ENCODE measurements at places on chromosomes 6 and 20.

- DNase-seq: no peak
These were observed 834.0 kb downstream of the MAFB start for GRCh38 chr20:39855056-39855455.

GRCh38 chr6:162363757-162364156 is 363.8 kb downstream of the PRKN start:
- DNase-seq: no peak

GRCh38 chr6:111982681-111983080 is 71.2 kb upstream of the CCN6 start:
- no peak for DNase-seq

DNA sequence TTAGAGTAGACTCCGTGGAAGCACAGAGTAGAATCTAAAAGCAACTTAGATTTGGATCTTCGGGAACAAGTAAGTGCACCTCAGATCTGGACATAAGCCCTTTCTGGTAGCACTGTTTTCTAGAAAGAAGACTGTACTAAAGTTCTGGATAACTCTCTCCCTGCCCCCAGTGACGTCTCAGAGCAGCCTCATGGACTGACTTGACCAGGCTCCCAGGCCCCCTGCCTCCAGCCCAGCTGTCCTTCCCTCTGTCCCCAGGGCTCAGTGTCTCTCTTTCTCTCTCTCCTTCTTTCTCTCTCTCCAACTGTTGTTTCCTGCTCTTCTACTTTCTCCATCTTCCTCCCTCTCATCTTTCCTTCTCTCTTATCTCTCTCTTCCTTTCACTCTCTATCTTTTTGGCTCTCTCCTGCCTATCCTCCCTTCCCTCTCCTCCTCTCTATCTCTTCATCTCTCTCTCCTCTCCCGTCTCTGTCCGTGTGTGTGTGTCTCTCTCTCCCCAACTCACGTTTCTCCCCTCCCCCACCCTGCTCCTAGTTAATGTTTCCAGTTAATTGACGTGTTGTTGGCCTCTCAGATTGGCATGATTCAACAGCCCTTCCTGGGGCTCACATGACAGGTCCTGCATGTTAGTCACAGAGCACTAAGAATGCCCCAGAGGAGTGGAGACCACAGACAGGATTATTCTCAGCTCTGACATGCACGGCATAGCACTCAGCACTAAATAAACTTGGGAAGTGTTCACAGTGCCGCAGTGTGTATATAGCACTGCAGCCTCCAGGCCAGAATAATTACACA is 180.4 kb upstream of the FOXQ1 start:
- no peak for DNase-seq

DNA sequence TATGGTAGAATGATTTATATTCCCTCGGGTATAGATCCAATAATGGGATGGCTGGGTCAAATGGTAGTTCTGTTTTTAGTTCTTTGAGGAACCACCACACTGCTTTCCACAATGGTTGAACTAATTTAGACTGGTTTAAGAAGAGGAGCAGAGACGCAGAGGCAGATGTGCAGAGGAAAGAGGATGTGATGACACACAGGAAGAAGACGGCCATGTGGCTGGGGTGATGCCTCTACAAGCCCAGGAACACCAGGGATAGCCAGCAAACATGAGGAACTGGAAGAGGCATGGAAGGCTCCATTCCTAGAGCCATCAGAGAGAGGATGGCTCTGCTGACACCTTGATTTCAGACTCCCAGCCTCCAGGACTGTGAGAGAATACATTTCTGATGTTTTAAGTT is 218.3 kb upstream of the DTNBP1 start:
- DNase-seq: no peak

GRCh38 chr6:89966913-89967312 is 72.6 kb downstream of the GJA10 start:
- DNase-seq: no peak

GRCh38 chr6:138540468-138540867 is 41.2 kb upstream of the NHSL1 start:
- DNase-seq: no peak

DNA sequence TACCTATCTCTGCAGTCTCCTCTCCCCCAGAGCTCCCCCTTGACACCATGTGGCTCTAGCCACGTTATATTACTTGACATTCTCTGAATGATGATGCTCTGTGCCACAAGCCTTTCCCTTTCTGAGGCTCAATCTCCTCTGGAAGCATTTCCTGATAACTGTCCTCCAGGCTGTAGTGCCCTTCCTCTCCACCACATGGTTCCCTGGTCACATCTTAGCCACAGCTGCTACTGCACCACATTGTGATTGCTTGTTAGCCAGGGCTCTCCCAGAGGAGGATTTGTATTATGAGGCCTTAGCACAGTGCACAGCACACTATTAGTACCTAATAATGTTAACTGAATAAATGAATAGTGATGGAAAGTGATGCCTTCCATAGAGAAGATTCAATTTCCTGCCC is 63.9 kb upstream of the RCAN2 start:
- DNase-seq: no peak

GRCh38 chr6:17081273-17081672 is 20.6 kb upstream of the STMND1 start:
- DNase-seq: no peak

DNA sequence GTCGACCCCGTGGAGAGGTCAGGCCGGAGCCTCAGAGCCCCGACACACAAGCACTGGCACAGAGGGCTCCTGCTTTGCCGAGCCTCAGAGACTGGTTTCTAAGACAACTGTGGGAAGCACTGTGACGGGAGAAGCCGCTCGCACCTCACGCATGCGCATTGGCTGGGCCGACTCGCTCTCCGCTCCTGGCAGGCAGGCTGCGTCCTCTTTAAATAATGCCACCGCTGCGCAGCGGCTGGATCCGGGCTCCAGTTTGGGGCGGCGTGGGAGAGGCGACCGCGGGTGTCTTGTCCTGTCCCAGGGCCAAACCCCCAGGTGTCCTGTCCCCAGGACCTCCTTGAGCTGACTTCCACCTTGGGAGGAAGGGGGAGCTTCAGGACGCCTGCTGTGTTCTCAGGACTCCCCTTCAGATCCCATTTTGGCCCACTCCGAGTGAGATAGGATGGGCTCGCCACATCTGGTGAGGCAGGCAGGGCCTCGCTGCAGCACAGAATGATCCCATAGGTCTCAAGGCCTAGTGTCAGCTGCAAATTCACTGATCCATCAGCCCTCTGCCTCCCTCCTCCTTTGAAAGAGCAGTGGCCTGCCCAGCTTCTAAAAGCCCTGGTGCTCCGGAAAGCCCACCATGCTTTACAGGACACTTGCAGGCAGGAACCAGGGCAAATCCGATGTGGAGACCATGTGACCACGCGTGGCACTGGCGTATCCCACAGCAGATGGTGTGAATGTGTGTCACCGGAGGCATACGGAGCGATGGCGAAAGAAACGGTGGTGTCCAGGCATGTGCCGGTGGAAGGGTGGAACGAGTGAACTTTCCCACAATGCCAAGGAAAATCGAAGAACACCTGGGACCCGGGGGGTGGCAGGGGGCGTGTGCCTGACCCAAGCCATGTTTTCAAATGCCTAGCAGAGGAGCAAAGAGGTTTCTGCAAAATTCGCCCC is 169.3 kb upstream of the ZNF337 start:
- DNase-seq: peak; percentile 44

GRCh38 chr20:59149678-59150504 is 13.7 kb upstream of the ZNF831 start:
- peak; percentile 46 for DNase-seq

- no peak for DNase-seq
These were observed 8.6 kb upstream of the MEI4 start for GRCh38 chr6:77644102-77644705.

- DNase-seq: no peak
These were observed 69.7 kb upstream of the NHSL1 start for GRCh38 chr6:138568997-138569396.

GRCh38 chr20:35560105-35560511 is 18.2 kb downstream of the ERGIC3 start:
- DNase-seq: no peak

DNA sequence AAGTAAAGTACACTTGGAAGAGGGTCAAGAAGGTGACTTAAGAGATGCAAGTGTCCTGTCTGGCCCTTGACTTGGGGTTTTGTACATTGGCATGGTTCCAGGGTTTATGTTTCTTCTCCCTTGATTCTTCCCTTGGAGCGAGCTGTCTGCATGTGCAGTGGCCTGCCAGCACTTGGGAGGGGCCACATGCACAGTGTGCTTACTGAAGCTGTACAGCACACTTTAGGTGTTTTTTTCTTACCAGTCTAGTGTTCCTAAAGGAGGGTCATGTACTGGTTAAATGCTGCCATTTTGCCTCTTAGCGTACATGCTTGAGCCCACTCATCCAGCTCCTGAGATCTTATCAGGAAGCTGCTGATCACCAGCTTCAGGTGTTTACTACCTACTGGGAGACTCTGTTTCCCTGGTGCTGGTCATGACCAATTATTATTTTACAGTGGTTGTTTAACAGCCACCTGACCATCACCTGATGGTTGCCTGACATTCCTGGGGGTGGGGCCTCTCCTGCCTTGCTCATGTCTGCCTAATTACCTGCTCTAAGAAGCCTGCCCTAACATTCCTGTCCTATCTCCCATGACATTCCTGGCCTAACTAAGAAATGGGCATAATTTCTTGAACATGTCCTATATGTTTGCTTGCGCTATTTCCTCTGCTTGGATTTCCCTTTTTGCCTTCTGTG is 182.9 kb downstream of the MCHR2 start:
- no peak for DNase-seq

DNA sequence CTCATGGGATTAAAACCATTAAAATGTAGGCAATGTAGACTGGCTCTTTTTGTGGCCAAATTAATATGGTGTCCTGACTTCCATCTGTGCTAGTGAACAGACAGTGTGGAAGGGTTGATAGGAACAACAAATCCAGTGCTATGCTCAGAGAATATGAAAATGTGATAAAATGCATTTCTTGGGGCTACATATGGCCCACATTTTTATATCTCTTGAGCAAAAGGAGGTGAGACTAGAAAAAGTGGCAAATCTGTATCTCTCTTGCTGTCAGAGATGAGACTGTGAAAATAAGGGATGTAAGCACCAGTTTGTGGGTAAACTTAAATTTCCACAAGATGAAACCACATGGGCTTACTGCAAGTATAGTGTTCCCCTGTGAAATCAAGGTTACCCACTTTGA is 162.1 kb downstream of the PHF3 start:
- no peak for DNase-seq

DNA sequence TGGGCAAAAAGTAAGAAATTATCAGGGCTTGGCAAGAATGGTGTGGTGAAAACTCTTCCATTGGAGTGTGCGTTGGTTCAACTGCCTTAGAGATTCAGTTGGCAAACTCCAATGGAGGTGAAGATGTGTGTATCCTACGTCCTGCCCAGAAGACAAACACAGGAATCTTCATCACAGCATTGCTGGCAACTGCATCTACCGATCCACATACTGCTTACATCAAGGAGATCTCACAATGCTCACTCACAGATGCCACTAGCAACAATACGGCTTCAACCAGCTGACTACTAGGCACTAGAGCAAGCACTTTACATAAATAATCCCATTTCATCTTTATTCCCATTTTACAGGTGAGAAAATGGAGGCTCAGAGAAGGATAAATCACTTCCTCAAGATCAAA is 10.0 kb upstream of the SPO11 start:
- no peak for DNase-seq

GRCh38 chr6:41197234-41197633 is 3.7 kb downstream of the TREML2 start:
- no peak for DNase-seq

- DNase-seq: no peak
These were observed 13.0 kb downstream of the TBC1D32 start for GRCh38 chr6:121321282-121321681.

DNA sequence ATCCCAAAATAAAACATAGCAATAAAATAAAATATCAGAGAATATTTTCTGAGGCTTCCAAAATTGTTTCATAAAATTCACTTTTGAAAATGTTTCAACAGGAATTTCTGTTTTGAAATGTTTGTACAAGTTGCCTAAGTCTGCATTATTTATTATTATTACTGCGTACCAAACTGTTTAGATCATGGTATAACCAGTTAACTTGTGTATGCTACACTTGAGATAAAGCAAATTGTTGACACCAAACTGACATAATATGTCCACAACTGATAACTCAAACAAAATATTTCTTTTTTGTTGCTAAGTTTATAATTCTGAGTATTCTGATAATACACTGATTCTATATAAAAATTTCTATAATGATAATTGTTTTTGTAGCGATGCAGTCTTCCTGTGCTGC is 531.8 kb upstream of the EYS start:
- no peak for DNase-seq

DNA sequence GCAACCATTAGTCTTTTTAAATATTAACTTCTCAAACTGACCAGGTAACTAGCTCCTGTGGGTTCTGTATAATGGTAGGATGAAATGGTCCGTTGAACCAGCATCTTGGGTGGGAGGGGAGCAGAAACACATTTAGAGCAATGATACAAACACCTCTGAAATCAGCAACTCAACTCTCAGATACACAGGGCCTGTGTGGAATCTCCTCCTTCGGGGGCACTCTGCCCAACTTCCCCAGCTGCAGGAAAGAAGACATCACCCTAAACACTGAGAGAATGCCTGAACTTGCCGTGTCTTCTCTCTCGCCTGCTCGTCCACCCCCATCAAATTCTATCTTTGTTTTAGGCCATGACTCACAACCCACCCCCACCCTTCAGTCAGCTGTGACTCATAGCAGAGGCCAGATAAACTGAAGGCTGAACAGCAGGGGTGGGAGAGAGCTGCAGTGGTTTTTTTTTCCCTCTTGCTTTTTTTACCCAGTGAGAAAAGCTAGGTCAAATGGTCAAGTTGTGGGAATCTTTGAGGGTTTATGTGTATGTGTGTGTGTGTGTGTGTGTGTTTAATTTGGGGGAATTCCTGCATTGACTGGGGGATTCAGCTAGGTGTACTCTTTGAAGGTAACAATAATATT is 593.4 kb upstream of the JAG1 start:
- DNase-seq: no peak

GRCh38 chr6:125950293-125950692 is 6.3 kb upstream of the HINT3 start:
- no peak for DNase-seq

DNA sequence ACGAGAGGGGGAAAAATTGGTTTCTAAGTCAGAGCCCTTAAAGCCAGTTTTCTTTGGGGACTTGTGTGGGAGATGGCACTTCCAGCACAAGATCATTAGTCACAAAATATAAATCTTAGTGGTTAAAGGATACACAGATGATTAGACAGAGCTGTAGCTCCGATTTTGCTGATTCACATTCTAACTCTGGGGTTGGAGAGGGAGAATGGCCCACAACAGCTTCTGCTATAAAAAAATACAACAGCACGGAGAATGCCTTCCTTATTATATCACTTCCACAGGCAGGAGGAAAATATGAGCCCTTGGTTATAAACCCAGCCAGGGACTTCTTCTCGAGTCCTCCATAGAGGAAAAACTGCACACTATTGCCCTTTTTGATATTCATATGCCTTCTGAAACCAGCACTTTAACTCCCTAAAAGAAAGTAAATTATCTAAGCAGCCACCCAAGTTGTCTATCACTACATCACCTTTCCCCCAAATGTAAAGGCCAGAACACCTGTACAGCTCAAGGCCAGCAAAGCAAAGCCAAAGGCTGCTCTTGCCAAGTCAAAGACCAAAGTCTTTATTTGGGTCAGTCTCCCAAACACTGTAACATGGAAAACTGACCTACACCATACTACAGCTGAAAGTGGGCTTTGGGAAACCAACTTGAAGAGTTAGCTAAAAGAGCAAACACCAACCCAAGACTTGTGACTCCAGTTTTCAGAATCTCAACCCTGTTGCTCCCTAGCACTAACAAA is 10.4 kb downstream of the MRPL14 start:
- no peak for DNase-seq
